ENCODE measurements at places on chromosomes 12 and 14.

DNA sequence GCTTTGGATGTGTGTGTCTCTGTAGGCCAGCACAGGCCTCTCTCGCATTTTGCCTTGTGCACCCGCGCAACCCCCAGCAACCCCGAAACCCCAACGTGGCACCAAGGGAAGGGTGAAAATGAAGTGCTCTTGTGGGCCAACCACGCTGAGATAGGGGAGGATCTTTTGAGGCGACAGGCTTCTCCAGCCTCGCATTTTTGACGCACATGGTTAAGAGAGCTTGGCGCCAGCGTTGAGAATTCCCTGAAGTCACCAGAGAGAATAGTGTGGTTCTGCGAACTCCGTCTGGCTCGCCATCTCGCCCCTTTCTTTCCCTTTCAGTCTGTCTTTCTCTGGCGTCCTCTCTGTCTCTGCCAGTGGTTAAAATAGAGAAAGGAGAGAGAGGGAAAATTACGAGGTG lies 1.9 kb upstream of the TBX3 start:
- no peak for DNase-seq

- DNase-seq, result peak; percentile 84
These were observed 23.9 kb downstream of the GNG2 start for GRCh38 chr14:51884086-51884927.

- no peak for DNase-seq
These were observed 11.8 kb downstream of the CCDC92 start for GRCh38 chr12:123960856-123961255.

DNA sequence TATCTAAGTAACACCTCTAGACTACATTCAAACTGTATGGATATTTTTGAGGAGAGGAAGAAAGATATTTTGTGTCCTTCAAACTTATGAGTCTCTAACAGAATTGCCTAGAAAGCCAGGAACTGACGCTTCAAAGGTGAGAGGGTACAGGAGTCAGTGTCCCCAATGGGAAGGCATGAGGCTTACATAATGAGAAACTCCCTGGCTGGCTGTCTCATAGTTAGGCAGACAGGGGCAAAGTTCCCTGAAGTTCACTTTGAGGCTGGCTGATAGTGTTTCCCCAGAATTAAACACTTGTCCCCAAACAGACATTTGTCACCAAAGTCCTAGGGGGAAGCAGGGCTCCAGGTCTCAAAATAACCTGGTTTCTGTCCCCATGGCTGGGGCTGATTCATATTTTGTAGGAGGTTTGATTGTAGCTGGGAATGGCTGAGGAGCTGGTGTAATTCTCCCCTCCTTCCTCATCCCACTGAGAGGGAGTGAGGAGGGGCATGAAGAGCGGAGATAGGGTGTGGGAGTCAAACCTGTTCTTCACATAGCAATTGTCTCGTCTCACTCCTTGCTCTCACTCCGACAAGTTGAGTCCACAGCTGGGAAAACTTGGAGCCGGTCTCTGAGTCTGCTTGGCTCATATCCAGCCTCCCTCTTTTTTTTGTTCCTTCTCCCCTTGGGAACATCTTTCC lies 56.4 kb upstream of the CISTR start:
- no peak for DNase-seq

GRCh38 chr12:80648881-80649280 lies 58.6 kb upstream of the MYF6 start:
- no peak for DNase-seq

GRCh38 chr12:31887109-31887811 lies 72.0 kb upstream of the RESF1 start:
- DNase-seq, result no peak

DNA sequence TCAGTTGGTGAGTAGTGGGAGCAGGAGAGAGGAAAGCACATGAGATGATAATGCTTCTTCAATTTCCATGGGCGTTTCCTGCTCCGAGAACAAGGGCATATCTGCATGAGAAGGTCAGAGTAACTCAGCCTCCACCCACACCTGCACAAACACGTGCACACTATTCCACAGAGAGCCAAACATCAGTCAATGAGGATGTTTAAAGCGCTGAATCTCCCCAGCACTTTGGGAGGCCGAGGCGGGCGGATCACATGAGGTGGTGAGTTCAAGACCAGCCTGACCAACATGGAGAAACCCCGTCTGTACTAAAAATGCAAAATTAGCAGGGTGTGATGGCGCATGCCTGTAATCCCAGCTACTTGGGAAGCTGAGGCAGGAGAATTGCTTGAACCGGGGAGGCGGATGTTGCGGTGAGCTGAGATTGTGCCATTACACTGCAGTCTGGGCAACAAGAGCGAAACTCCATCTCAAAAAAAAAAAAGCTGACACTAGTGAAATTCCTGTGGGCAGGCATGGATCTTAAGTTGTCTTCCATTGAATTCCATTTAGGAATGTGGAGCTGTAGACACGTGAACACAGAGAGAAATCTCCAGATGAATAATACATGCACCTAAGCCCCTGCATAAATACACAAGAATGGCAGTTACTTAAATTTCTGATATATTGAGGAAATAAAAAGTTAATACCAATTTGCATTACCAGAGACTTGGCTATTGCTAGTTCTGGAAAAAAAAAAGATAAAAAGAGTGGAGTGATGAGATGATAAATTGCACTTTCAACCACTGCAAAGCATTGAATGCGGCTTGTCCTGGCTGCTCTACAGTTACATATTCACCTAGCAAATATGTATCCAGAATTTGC lies 1097.4 kb upstream of the TMEM132C start:
- no peak for DNase-seq

GRCh38 chr12:61251076-61251475 lies 1009.1 kb upstream of the USP15 start:
- DNase-seq, result no peak

DNA sequence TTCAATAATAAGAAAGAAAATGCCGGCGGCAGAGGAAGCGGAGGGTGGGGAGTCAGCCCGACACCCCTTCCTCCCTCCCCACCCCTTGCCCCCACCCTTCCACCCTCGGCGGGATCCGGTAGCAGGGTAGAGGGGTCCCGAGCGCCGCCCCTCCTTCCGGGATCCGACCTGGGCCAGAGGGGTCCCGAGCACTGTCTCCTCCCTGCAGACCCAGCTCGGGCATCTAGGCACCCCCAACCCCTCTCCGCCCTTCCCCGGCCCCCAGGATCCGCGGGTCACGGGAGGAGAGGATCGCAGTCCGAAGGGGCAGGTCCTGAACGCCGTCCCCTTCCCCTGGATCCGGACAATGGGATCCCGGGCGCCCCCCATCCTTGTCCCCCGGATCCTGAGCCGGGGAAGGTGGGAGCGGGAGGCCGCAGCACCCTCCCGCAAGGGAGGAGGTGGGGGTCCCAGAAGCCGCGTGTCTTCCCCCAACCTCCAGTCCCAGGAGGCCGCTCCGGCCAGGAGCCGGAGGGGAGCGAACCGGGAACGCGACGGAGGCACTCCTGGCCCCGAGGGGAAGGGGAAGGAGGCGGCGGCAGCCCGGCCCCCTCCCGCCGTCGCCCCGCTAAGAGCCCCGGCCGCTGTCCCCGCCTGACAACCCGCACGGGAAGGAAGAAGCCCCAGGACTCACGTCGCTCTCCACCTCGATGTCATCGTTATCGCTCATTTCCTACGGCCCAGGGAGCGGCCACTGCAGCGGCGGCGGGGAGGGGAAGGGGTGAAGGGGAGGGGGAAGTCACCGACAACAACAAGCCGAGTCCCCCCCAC lies 481 bp downstream of the MAX start:
- peak; percentile 17 for DNase-seq

GRCh38 chr14:61109288-61109687 lies 128.2 kb downstream of the SLC38A6 start:
- peak; percentile 77 for DNase-seq

DNA sequence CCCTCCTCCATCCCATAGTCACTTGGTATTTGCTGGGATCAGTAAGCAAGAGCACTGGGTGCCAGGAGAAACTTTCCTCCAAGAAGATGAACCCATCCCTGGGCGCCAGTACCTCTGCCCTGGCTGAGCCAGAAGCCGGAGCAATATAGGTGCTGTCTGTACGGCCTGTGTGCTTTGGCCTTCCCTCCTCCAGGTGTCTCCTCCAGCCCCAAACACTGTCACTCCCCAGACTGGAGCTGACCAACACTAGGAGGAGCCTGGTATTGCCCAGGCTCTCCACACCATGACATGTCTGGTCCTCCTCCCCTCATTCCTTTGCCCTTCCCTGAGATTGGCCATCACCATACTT lies 4.9 kb downstream of the GSTZ1 start:
- DNase-seq, result no peak

GRCh38 chr14:21521501-21521900 lies 4.6 kb downstream of the SALL2 start:
- DNase-seq, result no peak

GRCh38 chr14:20707622-20708021 lies 19.1 kb downstream of the ANG start:
- DNase-seq, result no peak

- DNase-seq, result no peak
These were observed 52.8 kb upstream of the SLC2A13 start for GRCh38 chr12:40158592-40159111.

DNA sequence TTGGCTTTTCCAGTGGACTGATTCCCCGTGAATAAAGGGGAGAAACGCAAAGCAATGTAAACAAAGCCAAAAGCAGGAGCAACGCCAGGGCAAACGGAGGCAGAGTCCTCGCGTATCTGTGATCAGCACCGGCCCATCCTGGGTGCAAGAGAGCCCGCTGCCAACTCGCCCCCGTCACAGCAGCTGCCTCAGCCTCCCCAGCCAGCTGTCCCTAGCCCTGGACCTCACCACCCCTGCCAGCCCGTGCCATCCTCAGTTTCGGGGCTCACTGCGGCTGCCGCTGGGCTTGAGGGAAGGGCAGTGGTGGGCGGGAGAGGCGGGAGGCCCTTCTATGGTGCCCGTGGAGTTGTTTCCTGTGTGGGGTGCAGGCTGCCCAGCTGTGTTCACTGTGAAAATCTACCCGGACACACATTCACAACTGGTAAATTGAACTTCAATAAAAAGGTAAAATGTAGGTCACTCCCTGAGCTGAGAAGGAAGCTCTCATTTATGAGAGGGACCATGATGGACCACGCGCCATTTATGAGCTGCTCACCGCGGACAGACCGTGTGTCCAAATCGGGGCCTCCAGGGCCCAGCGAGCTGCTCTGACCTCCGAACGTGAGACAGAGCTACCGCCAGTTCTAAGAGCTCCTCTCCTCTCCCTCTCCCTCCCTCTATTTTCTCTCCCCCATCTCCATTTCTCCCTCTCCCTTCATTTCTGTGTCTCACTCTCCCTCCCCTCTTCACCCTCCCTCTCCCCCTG lies 330.5 kb upstream of the SFSWAP start:
- DNase-seq, result no peak

DNA sequence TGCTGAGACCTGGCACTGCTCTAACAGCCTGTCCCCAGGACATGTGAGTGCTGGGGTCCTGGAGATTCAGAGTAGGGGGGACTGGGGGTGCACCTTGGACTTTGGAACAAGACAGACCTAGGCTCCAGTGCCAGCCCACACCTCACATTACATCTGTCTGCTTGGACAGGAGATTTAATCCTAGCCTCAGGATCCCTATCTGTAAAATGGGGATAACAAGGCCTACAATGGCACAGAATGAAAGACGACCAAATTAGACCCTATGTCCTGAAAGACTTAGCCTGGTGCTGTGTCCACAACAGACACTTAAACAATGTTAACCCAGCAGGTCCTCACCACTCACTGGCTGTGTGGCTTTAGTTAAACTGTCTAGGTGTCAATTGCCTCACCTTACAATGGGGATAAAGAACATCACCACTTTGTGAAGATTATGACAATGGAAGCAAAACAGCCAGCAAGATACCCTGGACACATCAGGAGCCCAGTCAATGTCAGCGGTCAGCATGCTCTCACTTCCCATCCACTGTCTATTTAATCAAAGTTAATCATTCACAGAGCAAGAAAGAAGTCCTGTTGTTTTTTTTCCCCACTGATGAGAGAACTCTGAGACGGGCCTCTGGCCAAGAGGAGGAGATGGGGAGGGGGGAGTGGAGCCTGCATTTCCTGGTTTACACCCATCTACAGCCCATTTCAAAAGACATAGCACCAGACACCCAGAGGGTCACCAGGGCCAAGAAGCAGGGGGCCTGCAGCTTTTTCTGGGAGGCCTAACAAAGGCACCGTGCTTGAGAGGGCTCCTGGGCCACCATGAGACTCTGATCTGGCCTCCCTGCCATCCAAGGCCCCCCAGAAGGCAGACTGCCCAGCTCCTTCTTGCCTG lies 40.6 kb downstream of the ACTN1 start:
- no peak for DNase-seq

GRCh38 chr12:104295954-104296353 lies 7.6 kb upstream of the EID3 start:
- DNase-seq, result no peak

DNA sequence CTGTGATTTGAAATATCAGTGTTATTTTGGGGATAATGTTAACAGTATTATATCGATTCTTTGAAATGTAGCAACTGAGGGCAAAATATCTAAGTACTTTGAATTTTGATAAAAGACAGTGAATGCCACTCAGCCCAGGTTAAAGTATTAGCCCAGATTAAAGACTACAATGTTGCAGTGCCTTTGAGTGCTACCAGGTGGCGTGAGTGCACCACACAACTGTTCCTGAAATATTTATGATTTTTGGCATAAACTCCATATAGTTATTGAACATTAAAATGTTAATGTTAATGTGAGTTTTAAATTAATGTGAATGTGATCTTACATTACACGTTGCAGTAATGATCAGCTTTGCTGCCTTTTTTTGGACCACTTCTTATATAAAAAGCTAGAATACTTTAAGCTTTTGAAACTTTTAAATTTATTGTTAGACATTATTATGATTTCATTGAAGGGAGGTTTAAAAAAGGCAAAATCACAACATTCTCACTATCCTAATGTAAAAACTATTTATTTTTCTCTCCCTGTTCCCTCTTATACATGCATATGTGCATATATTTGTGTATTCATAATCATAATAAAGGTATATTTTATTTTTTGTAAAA lies 22.5 kb downstream of the MRPS35 start:
- peak; percentile 58 for DNase-seq

- no peak for DNase-seq
These were observed 244.5 kb upstream of the LRFN5 start for GRCh38 chr14:41362139-41362538.

GRCh38 chr14:101027291-101027690 lies 123.8 kb upstream of the RTL1 start:
- DNase-seq, result no peak

Measured in Kasumi-1 (cell line).